Fibroblast of skin of back (primary cell): ENCODE measurements at places on chromosomes 2 and 18.

DNA sequence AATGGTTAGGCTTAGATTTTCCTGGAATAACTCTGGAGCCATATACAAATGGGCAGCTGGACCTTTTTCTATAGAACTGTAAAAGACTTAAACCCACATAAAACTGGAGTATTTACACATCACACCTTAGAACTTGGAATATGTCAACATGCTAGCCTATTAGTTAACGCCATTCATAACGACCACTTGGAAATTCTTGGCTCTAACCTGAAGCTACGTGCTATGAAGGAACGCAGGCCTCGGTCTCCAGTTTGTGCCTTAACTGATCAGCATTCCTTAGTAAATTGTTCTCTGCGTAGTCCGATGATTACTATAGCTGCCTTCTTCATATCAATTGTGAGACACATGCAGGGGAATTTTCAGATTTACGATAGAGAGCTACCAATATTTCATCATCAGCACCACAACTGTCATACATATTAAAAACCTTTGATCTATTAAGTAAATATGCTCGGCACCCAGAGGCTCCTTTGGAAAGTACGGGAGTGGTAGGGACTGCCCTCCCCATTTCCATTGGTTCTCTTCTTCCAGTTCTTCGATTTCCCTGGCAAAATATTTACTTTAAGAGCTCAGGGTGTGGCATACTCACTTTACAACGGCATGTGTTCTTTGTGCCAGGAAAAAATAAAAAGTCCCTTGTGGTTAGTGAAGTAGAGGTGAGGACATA, 17.5 kb upstream of the CCL20 start:
- no peak for DNase-seq

DNA sequence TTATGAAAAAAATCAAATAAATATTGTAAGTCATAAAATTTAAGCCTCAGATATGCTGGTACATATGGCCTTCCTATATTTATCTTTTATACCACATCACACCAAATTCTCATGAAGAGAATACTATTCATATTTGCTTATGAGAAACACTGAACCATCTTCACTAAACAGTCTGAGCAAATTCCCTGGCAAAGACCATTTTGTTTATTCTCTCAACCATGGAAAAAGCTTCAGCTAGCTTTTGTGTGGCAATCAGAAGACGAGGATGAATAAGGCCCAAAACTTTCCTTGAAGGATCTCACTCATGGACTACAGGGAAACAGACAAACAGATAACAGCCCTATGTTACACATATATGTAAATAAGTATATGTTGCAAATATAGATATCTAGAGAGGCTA, 252.1 kb downstream of the TMX3 start:
- no peak for DNase-seq

DNA sequence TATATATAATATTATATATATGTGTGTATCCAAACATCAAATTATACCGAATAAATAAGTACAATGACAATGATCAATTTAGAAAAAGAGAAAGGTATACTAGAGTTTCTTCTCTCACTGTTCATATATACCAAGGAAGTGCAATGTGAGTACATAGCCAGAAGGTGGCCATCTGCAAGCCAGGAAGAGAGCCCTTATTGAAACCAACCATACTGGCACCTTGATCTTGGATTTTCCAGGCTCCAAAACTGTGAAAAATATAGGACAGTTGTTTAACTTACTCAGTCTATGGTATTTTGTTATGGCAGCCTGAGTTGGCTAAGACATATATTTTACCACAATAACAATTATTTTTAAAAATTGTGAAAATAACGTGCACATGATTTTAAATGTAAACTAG, 1490.2 kb upstream of the SLC39A10 start:
- DNase-seq, result peak; percentile 36

DNA sequence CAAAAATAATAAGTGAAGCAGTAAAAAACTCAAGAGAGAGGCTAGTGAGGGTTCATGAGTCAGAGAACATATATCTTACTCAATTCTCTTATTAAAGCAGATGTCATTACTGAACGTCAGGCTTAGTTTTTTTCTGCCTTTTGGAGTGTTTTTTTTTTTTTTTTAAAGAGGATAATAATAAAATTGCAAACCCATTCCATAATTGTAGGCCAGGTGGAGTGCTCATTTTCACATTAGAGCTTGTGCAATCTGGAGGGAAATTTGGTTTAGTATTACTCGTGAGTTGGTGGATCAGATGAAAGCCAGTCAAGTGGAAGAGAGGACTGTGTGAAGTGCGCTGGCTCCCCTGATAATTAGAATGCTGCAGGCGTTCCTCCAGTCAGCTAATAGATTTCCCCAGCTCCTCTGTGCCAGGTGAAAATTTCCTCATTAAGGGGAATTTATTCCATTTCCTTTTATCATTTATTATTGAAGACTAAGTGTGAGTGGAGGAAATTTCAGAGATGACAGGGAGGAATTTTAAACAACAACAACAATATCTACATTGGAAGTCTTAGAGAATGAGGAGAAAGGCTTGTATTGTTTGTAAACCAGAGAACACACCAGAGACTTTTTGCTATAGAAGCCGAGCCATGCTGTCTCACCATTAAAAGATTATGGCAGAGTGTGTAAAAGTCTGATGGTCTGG, 74.6 kb downstream of the CPS1 start:
- DNase-seq, result no peak

GRCh38 chr2:239496700-239497099, 95.9 kb upstream of the HDAC4 start:
- DNase-seq, result peak; percentile 1

DNA sequence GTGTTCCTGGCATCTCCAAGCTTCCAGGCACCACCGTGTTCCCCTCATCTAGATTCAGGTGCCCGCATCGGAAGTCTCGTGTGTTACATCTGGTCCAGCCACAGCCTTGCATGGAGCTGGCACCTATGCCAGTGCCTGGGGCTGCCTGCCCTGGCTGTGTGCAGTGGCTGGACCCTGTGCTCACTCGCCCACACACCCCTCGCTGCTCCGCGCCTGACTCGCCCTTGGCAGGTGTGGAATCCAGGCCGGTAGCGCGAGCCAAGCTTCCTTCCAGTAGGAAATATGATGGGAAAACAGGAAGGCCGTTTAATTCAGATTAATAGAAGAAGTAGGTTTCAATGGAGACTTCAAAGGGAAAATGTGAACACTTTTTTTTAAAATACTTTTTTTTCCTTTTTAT, 78.0 kb downstream of the PTPN4 start:
- DNase-seq, result no peak

DNA sequence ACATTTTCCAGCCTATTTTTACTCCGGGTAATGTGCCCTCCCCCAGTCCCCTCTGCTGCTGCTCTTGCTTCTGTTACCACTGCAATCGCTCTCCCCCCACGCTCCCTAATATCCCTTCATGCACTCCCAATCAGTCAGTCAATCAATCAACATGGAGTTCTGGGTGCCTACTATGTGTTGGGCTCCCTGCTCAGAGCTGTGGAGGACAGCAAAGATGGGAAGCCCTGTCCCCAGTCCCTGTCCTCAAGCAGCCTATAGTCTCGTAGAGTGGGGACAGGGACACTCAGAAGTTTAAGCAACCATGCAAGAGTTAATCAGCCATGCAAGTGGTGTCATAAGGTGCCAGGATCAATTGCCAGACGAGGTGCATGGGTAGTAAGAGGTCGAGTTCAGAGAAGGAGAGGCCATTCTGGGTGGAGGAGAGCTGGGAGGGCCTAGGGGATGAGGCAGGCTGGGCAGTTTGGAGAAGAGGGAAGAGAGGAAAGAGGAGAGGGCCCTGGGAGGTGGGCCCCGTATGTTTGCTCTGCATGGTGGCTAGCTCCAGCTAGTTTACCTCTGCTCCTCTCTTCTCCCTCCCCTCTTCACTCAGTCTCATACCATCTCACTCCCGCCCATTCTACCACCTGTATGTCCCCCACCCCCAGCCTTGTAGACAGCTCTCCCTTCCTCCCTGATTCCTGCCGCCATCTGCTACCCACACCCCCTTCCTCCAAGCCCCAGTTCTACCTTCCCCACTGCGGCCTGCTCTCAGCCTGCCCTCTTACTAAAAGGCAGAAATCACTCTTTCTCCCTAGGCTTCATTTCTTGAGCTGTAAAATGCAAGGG, 3.9 kb downstream of the ASIC4 start:
- no peak for DNase-seq
